ENCODE measurements at places on chromosomes 12 and 14.

DNA sequence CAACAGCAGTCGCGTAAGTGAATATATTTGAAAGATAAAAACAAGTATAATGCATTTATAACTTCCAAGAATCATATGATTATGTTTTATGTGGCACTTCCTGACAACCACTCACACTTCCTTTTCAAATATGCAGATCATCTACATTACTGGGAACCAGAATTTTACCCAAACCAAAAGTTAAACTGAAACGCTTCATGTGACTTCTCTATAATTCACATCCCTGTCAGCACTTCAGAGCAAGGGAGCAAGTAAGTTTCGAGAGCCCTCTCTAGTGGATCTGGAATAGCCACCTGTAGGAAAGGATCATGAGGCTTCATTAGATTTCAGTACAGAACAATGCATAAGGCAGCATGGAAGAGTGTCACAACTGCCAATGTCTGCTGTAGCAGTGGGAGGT lies 13.7 kb upstream of the ALX1 start:
- DNase-seq = no peak

DNA sequence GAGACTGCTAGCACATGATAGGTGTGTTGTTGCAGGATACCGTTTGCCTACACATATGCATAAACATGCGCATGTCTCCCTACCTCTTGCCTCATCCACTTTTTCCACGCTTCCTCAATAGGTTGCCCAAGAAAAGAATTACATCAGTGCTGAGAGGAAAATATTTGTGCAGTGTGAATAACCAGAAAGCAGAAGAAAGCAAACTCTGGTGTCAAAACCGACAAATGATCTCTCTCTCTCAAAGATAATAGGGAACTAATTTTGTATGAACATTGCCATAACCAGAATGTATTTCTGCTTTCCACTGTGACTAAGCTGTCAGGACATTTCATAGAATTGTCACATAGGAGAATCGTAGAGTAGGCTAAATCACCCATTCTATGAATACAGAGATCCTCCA lies 1.3 kb downstream of the CLEC7A start:
- DNase-seq = no peak

GRCh38 chr12:65414526-65414925 lies 136.0 kb downstream of the MSRB3 start:
- no peak for DNase-seq

- no peak for DNase-seq
Measured at GRCh38 chr14:24483604-24484252, 24.3 kb downstream of the CMA1 start.

DNA sequence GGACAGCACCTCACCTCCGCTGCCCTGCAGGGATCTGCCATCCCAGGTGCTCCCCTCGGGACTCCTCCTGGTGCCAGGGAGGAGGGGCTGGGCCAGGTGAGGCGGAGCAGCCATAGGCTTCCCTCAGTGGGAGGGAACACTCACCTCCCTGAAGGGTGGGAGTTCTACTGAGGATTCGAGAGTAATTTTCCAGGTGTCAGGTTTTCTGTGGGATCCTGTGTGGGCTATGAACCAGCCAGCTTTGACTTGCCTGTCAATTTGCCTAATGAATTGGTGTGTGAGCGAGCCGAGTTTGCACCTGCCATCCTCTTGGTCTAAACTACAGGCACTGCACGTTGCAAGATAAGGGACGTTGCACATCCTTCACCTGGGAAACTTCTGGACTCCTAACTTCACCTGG lies 50.3 kb downstream of the NOC4L start:
- DNase-seq = no peak

DNA sequence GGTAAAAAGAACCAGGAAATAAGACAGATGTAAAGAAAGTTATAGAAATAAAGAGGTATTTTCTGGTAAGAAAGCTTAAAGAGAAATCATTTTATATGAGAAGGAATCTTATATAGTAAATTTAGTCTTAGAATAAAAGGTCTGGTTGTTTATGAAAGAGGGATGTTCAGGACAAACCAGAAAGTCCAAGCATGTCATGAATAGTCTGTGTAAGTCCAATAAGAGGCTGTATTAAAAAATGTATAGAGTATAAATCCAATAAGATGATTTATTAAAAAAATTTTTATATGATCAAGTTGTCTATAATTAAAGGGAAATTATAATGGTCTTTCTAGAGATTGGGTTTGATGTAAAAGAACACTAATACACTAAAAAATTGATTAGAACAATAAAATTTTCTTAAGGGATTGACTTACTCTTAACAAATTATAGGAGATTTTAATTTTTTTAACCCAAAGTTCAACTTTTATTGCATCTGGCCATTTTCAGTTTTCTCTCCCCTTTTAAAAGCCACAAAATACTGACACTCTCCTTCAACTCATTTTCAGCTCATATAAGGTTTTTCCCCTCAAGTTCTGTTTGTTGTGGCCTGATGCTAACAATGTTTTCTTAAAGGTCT lies 35.1 kb downstream of the ST8SIA1 start:
- DNase-seq = no peak

GRCh38 chr14:97275276-97275675 lies 478.1 kb downstream of the VRK1 start:
- no peak for DNase-seq

DNA sequence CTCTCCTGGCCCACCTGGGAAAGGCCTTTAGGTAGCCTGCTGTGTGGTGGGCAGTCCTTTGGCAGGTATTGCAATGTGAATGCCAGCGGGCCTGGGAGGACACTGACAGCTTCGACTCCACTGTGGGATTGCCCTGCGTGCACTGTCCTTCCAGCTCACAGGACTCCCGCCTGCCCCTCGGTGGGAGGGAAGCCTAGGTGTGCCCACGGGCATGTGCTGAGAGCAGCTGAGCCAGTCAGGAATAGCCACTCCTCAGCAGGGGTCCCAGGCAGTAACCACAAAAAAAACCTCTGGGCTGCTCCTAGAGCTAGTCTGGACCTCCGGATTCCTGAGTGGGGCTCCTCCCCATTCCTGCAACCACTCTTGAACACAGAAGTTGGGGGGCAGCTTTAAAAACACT lies 278.2 kb downstream of the FOXN3 start:
- no peak for DNase-seq

GRCh38 chr12:6546016-6546415 lies 9.8 kb downstream of the IFFO1 start:
- no peak for DNase-seq

Measured in activated CD4-positive, alpha-beta T cell treated with anti-CD3 and anti-CD28 coated beads for 1 hour (primary cell).